ENCODE measurements at places on chromosomes 7 and 10. TPM values are rescaled to one million over a fixed set of nuclear protein-coding genes. Genes with fewer than 3 reads are reported as not detected.
A peak's percentile ranks its signal among the peaks of the same experiment; 100 is the strongest.

Gene SHTN1
- 4.7 TPM for polyA plus RNA-seq

Gene ASB10
- not detected for polyA plus RNA-seq

Gene STAG3
- 1.9 TPM for polyA plus RNA-seq

Gene FBXO24
- 0.63 TPM for polyA plus RNA-seq

Gene ZNF33B
- 32.9 TPM for polyA plus RNA-seq

Gene MBL2
- not detected for polyA plus RNA-seq

DNA sequence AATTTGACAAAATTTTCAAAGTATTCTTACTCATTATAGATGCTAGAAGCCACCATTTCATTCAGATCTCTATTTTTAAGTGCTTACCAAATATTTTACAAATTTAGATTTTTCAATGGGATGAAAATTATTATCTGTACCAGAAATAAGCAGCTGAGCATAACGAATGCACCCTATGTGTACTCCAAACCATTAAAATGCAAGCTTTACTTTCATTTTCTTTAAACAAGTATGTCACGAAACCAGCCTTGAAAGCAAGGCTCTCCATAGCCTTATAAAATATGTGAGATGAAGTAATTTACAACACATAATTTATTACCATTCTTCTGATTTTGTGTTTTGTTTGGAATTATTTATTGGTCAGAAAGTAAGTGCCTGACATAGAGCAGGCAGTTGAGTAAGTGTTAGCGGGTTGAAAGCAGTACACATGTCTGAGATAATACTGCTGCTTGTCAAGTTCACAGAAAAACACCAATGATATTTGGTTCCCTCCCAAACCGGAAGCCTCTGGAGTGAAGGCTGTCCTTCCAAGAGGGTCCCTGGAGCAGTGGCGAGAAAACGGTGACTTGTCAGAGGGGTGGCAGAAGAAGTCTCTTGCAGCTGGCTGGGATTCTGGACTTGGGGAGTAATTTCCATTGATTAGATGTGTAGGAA is 322.7 kb upstream of the PFKP start:
- DNase-seq: no peak
- H3K4me3 ChIP-seq: peak overlapping the region; percentile 2
- no peaks in the 10 kb centered on the region for H3K27me3 ChIP-seq
- no peaks in the 10 kb centered on the region for H3K4me1 ChIP-seq
- no peak overlapping the region for H3K27ac ChIP-seq

- H3K36me3 ChIP-seq: no peaks in the 10 kb centered on the region
- DNase-seq: no peak
- no peak overlapping the region for H3K4me3 ChIP-seq
- H3K4me1 ChIP-seq: no peaks in the 10 kb centered on the region
- H3K27me3 ChIP-seq: no peaks in the 10 kb centered on the region
Measured at GRCh38 chr7:109930049-109930448, 1160.9 kb upstream of the LRRN3 start.

DNA sequence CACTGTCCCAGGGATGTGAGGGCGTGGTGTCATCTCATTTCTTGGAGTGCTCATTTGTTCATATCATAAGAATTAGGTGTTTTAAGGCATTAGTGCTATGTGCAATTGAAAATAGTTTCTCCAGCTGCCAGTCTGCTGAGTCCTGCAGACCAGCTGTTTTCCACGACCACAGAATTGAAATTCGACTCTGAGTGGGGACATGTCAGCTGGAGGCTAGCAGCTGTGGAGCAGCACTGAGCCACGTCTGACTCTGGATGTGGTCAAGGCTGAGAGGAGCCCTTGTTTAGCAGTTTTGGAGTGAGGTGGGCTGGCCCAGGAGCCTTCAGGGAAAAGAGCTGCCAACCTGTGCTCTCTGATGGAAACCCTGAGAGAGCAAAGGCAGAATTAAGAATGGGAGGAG is 156.3 kb upstream of the GRB10 start:
- DNase-seq: no peak
- H3K4me3 ChIP-seq: no peak overlapping the region
- H3K36me3 ChIP-seq: no peaks in the 10 kb centered on the region
- H3K27ac ChIP-seq: no peak overlapping the region
- H3K27me3 ChIP-seq: no peaks in the 10 kb centered on the region
- no peaks in the 10 kb centered on the region for H3K4me1 ChIP-seq

DNA sequence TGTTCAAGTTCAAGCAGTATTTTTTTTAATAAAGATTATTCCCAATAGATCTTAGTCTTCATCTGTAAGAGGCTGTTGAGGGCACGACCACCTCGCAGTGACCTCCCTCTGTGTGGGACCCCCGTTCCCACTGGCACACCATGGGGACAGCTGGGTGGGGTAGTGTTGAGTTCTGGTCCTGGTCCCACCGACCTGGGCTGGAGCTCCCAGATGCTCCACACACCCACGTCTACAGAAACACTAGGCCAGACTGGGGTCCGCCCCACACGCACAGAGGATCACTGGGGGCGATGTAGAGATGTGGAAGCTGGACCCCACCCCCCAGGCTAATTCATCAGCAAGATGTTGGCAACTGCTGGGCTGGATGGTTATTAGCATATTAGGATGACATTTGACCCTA is 623.6 kb downstream of the PTPRN2 start:
- no peak for DNase-seq
- H3K4me1 ChIP-seq: no peaks in the 10 kb centered on the region
- H3K27ac ChIP-seq: no peak overlapping the region
- no peaks in the 10 kb centered on the region for H3K36me3 ChIP-seq

DNA sequence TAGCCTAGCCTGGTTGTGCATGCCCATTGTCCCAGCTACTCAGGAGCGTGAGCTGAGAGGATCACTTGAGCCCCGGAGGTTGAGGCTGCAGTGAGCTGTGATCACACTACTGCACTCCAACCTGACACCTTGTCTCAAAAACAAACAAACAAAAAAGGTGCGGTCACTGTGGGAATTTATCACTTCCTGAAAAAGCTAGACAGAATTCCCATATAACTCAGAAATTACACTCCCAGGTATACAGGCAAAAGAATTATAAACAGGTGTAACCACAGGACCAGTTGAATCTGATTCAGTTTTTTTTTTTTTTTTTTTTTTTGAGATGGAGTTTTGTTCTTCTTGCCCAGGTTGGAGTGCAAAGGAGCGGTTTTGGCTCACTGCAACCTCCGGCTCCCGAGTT is 3.2 kb upstream of the OGDH start:
- no peak for DNase-seq
- no peak overlapping the region for H3K4me3 ChIP-seq
- no peaks in the 10 kb centered on the region for H3K36me3 ChIP-seq
- H3K27ac ChIP-seq: no peak overlapping the region
- H3K27me3 ChIP-seq: no peaks in the 10 kb centered on the region

DNA sequence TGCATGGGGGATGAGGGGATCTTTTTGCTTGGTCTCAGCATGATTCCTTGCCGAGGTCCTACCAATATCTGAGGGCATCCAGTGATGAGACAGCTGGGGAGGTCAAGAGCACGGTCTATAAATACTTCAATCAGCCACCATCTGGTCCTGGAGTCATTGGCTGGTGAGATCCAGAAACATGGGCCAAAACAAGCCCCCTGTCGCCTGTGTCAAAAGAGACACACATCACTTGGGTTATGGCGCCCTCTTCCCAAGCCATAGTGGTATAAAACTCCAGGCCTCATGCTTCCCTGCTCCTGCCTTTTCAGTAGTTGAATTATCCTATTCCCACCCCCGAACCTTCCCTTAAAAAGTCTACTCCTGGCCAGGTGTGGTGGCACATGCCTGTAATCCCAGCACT is 60.9 kb downstream of the SLC35B4 start:
- no peaks in the 10 kb centered on the region for H3K36me3 ChIP-seq
- H3K27ac ChIP-seq: no peak overlapping the region
- DNase-seq: no peak
- no peaks in the 10 kb centered on the region for H3K27me3 ChIP-seq
- H3K4me1 ChIP-seq: no peaks in the 10 kb centered on the region

DNA sequence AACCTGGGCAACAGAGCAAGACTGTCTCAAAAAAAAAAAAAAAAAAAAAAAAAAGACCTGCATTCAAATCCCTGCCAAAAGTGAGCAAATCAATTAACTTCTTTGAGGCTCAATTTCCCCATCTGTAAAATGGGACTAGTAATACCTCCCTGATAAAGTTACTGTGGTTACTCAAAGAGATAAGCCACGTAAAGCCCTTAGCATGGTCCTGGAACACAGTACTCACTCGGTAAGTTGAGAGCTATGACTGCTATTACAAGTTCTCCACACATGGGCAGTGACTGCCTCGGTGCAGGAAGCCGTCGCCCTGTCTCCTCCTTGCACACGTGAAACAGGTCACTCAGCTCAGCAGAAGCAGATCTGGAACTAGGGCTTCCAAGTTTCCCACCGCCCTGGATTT is 37.9 kb downstream of the DDIT4 start:
- no peak for DNase-seq
- no peak overlapping the region for H3K27ac ChIP-seq
- H3K36me3 ChIP-seq: no peaks in the 10 kb centered on the region
- H3K4me3 ChIP-seq: no peak overlapping the region
- H3K4me1 ChIP-seq: peaks cover 36% of the 10 kb centered on the region

GRCh38 chr7:16841681-16842080 is 36.9 kb upstream of the AGR2 start:
- H3K36me3 ChIP-seq: no peaks in the 10 kb centered on the region
- no peak for DNase-seq
- H3K4me1 ChIP-seq: no peaks in the 10 kb centered on the region
- no peak overlapping the region for H3K27ac ChIP-seq
- no peak overlapping the region for H3K4me3 ChIP-seq

DNA sequence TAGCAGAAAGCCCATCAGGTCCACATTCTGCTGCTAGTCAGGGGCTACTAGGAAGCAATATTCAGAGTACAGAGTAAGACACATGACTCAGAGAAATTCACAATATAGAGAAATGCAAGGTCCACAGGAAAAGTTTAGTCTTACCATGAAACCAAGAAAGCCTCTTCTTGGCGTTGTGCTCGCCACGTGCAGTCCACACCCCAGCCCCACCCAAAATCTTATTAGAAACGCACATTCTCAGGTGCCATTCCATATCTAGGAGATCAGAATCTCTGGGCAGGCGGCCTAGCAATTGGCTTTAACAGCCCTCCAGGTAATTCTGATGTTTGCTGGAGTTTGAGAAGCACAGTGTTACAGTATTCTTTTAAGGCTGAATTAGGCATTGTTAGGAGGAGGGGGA is 15.8 kb upstream of the SAR1A start:
- no peaks in the 10 kb centered on the region for H3K27me3 ChIP-seq
- DNase-seq: no peak
- no peaks in the 10 kb centered on the region for H3K36me3 ChIP-seq
- H3K4me1 ChIP-seq: no peaks in the 10 kb centered on the region

DNA sequence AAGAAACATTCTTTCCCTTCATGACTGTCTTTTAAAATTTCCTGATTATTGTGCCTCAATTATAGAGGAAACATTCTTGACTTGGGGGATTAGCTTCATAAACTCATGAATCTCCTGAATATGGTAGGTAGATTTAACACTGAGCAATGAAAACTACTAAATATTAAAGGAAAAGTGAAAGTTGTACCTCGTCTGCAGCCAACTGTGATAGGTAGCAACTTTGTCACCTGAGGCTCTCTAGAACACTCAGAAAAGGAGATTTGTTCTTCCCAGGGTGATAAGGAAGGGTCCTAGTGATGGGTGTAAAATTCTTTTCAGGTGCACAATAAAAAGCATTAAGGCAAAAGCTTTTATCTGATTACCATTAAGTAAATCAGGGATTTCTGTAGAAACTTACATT is 78.1 kb downstream of the AHR start:
- peaks cover 3% of the 10 kb centered on the region for H3K4me1 ChIP-seq
- no peak overlapping the region for H3K4me3 ChIP-seq

DNA sequence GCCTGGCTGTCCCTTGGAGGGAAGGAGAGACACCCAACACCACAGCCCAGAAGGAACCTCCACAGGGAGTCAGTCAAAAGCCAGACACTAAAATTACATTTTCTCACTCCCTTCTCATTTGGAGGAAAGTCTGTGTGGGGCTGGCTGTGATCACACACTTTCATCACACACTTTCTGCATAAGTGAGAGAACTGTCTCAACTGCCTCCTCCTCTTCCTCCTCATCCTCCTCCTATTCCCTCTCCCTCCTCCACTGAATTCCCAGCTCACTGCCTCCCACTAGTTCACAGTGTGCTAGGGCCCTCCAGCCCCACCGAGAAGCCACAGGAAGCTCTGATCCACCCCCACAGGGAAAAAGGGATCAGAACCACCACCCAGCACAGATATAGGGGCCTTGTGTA is 91.6 kb downstream of the KCNMA1 start:
- H3K4me1 ChIP-seq: no peaks in the 10 kb centered on the region
- no peaks in the 10 kb centered on the region for H3K27me3 ChIP-seq
- no peaks in the 10 kb centered on the region for H3K36me3 ChIP-seq
- no peak for DNase-seq
- H3K4me3 ChIP-seq: no peak overlapping the region

DNA sequence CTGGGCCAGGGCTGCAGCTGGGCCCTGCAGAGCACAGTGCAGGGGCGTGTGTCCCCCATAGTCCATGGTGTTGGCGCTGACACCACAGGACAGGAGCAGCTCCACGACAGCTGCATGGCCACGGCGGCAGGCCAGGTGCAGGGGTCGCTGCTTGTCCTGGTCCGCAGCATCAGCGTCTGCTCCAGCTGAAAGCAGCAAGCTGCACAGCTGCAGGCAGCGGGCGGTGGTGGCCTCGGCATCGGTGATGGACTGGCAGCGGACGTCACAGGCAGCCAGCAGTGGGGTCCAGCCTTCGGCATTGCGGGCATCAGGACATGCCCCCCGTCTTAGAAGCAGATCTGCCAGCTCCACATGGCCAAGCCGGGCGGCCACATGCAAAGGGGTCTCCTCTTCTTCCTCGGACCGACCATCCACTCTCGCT is 6.0 kb downstream of the ASB10 start:
- H3K27me3 ChIP-seq: no peaks in the 10 kb centered on the region
- H3K36me3 ChIP-seq: no peaks in the 10 kb centered on the region
- no peak overlapping the region for H3K4me3 ChIP-seq
- no peak overlapping the region for H3K27ac ChIP-seq
- DNase-seq: no peak
- H3K4me1 ChIP-seq: no peaks in the 10 kb centered on the region

DNA sequence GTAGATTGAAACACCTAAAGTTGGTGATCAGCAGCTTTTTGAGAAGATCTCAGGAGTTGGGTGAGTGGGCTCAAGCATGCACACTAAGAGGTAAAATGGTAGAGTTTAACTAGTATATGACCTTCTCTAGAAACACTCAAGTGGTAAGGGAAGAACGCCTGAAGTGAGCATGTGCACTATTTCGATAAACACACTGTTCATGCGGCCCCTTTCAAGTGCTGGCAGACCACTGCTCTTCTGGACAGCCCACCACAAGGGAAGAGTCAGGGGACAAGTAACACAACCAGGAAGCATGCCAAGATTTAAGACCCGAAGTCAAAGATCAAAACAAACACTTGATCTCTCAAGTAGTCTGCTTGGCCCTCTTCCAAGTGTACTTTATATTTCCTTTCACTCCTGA is 519.5 kb upstream of the ZWINT start:
- no peaks in the 10 kb centered on the region for H3K36me3 ChIP-seq
- no peaks in the 10 kb centered on the region for H3K4me1 ChIP-seq

DNA sequence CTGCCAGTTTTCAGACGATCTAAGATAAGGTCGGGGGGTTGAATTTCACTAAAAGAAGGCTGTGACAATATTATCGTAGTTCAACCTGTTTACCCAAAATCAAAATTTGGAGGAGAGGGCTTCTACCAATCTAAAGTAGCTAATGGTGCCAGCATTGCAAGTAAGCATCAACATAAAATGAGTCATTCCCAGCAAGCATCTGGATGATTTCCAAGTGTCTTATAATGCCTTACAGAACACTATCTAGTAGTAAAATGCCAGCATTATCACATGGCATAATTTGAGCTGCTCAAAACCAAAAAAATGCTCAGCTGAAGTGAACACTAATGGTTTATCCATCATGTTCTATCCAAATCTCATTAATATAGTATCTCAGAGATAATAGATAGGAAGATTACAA is 1193.9 kb downstream of the DNAJB9 start:
- H3K36me3 ChIP-seq: no peaks in the 10 kb centered on the region
- no peak overlapping the region for H3K27ac ChIP-seq
- no peaks in the 10 kb centered on the region for H3K4me1 ChIP-seq
- no peak overlapping the region for H3K4me3 ChIP-seq
- no peaks in the 10 kb centered on the region for H3K27me3 ChIP-seq
- no peak for DNase-seq

Measured in ovary (tissue), 10 donors.